ENCODE measurements at places on chromosomes 2 and 18.
A peak's percentile ranks its signal among the peaks of the same experiment; 100 is the strongest.

- DNase-seq: no peak
Observed at GRCh38 chr2:16581241-16581640, 84.4 kb downstream of the CYRIA start.

DNA sequence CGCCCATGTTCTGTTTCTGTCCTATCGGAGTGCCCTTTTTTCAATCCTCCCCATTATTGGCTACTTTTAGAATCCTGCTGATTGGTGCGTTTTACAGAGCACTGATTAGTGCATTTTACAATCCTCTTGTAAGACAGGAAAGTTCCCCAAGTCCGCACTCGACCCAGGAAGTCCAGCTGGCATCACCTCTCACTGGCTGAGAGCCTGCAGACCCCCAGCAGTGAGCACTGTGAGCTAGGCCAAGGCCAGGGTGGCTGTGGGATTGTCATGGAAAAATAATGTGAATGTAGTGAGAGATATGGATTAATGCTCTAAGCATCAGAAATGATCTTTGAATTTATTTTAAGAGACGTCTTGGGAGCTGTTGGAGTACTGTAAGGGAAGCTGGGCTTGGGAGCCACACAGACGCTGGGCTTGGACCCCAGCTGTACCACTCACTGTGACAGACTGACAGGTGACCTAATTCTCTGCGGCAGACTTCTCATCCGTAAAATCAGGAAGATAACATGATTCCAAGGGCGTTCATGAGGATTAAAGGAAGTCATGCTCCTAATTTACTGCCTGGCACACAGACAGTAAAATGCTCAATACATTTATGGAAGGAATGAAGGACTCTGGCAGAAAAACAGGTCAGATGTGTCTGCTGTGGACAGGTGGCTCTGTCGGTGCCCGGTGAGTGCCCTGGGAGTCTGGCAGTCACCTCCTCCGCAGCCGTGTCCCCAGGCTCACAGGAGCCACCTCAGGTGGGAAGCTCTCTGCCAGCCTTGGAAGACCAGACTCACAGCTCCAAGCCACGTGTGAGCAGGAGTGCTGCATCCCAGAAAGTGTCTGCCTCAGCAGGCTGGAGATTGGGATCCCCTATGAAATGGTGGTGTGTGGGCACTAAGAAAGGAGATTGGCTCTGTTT is 105.5 kb downstream of the FAM168B start:
- no peak for DNase-seq

GRCh38 chr2:24617424-24617823 is 126.4 kb downstream of the NCOA1 start:
- no peak for DNase-seq

DNA sequence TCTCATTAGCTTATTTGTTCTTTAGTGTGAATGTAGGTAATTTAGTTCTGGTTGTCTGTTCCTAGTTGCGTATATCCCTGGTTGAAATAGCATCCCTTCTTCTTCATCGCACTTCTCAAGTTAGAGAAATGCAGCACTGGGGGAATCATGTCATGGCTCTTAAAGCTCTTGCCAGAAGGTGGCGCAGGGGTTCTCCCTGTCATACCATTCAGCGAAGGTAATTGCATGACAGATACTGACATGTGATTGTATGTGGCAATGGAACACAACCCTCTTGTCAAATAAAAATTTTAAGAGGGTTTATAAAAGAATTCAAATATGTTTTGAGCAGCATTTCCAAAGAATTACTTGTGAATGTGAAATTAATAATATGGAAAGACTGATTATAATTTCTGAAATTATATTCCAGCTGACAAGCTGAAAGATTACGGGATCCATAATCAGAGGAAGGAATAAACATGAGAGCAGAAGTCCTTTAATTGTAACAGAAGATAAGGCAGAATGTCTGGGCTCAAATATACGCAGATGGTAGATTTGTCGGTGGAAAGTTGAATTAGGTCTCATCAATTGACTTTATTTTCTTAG is 411.7 kb downstream of the DSEL start:
- DNase-seq: peak; percentile 73

GRCh38 chr2:97654791-97655190 is 8.9 kb downstream of the COX5B start:
- DNase-seq: no peak

DNA sequence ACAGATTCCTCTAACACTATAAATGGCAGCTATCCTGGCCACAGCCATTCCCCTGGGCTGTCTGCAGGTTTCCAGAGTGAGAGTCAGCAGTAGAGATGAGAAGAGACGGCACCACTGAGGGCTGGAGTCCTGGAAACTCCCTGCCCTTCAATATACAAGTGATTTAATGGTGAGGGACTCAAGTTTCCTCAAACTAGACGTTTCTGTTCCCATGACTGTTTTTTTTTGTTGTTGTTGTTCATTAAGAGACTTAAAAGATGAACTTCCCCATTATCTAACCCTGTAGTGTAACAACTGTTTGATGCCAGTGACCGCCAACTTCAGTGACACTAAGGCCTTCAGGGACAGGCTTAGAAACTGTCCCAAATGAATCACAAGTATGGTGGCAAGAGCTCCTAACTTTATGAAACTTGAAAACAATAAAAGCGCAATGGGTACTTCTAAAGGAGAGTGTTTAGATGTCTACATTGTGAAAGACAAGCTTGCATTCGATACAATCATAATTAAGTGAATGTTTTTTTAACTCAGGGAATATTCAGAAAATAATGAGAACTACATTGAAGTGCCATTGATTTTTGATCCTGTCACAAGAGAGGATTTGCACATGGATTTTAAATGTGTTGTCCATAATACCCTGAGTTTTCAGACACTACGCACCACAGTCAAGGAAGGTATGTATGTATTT is 34.0 kb downstream of the IL1R2 start:
- DNase-seq: peak; percentile 40

GRCh38 chr2:217185265-217185995 is 325.6 kb upstream of the TNP1 start:
- DNase-seq: no peak

GRCh38 chr18:51643483-51643882 is 446.0 kb upstream of the MEX3C start:
- DNase-seq: no peak

- no peak for DNase-seq
Observed at GRCh38 chr2:51628917-51629316, 597.0 kb upstream of the NRXN1 start.

DNA sequence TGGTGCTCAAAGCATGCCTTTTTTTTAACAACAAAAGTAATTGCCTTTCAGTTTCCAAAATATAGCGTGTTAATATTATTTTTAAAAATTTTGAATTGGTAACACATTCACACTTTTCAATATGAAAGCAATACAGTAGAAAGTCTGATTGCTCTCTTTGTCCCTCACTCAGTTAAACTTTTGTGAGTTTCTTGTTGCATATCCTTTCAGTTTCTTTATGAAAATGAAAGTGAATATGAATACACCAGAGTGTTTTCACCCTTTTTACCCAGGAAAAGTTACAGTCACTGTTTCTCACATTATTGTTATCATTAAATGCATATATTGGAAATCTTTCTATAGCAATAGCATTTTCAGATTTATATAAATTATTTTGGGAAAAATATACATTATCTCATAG is 377.4 kb upstream of the CRIM1 start:
- no peak for DNase-seq

- no peak for DNase-seq
Observed at GRCh38 chr18:3455090-3455635, 5.2 kb downstream of the TGIF1 start.

- DNase-seq: peak; percentile 6
Observed at GRCh38 chr2:220855296-220855695, 716.8 kb downstream of the EPHA4 start.

- DNase-seq: peak; percentile 85
Observed at GRCh38 chr2:145752091-145752806, 1232.3 kb upstream of the ZEB2 start.

- DNase-seq: no peak
Observed at GRCh38 chr2:105915005-105915558, 170.4 kb downstream of the NCK2 start.

GRCh38 chr2:73888388-73888787 is 4.4 kb upstream of the ACTG2 start:
- DNase-seq: no peak
